ENCODE measurements at places on chromosomes 3 and 15.

DNA sequence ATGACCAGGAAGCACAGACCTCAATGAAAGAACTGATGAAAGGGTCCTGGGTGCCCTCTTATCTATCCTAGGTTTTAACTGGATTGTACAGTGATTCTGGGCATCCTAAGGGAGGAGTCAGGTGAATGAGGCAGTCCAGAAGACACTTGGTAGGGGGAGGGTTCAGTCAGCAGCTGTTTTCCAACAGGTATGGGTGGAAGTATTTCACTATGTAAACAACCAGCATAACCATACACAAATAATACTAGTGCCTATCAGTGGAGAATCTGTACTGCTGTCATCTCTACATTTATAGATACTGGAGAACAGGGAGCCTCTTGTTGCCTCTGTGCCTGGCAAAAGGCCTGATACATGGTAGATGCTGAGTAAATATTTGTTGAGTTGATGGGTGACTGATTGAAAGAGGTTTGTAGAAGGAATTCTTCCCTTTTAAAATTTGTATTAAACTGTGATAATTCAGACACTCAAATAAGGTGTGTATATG lies 328.5 kb downstream of the RBMS3 start:
- DNase-seq: no peak

DNA sequence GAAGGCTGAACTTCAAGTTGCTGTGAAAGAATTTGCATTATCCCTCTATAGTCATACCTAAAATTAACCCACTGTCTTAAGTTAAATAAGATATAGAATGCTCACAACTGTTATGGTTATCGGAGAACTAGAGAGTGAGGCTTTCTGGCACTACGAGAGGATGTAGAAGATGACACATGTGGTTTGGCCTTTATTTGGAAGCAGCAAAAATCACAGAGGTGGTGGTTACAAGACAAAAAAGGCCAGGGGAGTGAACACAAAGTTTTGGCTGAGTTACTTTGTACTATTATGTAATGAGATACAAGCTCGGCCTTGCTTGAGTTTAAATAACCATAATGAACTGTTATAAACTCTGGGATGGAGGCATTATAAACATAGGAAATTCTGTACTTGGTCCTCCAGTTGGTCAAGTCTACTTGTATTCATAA lies 78.3 kb upstream of the ICE2 start:
- no peak for DNase-seq

DNA sequence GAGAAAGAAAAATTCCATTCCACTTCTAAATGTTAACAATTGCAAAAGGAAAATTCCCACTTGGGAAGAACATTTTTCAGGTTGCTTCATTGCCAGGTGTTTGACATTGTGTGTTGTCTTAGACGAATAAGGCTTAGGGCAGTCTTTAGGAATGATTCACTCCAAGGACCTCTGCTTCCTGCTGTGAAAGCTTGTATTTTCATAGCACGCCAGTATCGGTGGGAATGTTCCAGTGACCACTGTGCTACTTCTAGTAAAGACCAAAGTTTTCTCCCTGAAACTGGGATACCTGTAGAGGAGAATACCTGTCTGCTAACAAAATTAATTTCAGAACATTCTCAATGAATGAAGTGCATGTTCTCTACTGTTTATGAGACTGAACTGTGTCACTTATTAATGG lies 64.1 kb downstream of the CDIN1 start:
- no peak for DNase-seq

GRCh38 chr3:58474967-58475578 lies 16.8 kb upstream of the KCTD6 start:
- no peak for DNase-seq

DNA sequence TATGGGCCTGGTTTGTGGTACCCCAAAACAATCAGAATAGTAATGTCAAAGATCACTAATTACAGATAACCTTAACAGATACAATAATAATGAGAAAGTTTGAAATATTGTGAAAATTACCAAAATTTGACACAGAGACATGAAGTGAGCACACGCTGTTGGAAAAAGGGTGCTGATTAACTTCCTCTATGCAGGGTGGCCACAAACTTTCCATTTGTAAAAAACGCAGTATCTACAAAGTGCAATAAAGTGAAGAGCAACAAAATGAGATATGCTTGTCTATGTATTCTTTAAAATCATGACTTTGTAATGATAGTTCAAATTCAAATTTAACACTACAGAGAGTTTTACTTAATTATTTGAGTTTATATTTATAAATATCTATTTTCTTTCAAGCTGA lies 7.6 kb upstream of the TIGIT start:
- no peak for DNase-seq

DNA sequence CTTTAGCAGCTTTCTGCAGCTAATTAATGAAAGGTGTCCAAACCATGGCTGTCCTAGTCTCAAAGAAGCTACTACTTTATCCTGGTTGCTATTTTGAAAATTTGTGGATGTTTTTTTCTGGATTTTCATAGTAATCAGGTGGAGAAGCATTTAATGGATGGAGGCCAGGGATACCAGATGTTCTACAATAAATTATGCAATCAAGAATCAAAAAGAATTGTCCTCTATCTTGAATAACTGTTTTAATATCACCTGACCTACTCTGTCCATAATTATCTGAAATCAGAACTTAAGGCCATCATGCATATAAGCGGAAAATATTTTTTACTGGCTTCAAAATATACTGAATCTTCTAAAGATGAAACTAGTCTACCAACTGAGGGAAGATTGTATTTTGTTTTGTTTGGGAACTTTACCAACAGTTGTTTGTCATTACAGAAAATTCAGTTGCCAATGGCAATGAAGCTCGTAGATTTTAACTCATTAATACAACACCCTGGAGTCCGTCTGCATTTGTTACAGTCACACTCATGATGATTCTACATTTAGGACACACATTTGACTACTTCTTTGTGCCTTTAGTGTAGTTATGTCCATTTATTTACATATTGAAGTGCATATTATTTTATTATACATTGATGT lies 762.3 kb upstream of the GRM7 start:
- DNase-seq: no peak

DNA sequence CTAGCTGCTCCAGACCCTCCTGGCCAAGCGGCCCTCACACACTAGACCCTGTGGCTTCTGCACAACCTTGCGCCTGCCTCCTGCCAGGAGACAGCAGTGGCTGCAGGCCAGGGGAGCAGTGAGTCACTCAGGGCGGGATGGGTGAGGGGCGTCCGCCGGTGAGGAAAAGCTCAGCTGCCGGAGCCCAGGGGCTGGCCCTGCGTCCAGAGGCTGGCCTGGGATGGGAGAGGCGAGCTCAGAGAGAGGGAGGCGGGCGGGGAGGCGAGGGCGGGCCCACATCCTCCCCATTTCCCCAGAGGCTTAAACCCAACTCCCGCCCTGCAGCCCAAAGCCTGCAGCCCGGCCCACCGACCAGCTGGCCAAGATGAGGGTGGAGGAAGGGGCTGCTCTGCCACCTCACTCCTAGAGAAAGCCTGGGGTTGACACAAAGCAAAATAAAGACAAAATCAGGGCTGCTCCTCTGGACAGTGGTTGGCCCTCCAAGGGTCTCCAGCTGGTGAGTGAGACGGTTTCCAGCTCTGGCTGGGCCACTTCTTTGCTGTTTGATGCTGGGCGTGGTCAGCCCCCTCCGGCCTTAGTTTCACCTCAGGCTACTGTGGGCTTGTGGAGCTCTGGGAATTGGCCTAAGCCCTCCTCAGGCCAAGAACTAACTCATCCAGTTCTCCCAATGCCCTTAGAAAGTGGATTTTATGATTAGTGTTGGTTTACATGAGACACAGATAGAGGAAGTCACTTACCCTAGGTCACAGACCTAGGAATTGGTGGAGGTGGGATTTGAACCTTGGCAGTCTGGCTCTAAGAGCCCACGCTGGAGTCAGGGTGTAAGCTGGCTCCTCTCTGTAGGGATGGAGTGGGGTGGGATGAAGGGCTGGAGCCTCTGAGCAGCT lies 50.6 kb downstream of the IQSEC1 start:
- DNase-seq: no peak

DNA sequence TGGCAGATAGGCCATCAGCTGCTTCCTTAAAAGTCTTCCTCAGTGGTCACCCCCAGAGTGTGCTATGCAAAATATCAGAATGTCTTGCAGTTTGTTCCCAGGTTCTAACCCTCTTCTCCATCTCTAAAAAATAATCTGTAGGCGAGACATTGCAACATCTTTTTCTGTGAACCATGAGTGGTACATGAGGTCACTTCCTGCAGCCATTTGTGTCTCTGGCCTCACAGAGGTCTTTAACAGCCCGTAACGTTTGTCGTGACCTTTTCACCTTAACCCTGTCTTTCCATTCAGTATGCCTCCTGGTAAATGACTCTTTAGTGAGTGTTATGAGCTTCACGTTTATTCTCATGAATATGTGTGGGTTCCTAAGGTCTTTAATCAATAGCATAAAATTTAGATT lies 145.4 kb downstream of the KLHL25 start:
- DNase-seq: no peak

DNA sequence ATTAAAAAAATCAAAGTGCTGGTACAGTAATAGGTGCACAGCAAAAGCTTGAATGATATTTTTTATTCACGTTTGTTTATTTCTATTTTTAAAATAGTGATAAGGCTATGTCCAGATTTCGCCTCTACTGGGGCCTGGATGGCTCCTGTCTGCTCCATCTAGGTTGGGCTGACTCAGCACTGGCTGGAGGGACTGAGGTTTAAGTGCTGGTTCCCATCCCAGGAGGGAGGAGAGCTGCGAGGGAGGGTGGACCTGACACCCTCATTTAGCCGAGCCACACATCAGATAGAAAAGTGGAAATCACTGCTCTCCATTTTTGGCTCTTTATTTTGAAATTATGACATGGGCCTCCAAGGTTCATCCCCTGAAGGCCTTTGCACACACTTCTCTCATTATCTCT lies 95.4 kb upstream of the AGBL1 start:
- no peak for DNase-seq

DNA sequence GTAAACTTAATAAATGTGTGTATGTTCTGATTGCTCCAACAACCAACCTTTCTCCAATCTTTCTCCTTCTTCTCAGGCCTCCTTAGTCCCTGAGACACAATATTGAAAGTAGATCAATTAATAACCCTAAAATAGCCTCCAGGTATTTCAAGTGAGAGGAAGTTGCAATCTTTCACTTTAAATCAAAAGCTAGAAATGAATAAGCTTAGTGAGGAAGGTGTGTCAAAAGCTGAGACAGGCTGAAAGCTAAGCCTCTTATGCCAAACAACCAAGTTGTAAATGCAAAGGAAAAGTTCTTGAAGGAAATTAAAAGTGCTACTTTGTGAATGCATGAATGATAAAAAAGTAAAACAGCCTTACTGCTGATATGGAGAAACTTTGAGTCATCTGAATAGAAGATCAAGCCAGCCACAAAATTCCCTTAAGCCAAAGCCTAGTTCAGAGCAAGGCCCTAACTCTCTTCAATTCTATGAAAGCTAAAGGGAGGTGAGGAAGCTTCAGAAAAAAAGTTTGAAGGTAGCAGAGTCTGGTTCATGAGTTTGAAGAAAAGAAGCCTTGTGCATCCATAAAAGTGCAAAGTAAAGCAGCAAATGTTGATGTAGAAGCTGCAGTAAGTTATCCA lies 38.6 kb downstream of the CCDC80 start:
- no peak for DNase-seq

- DNase-seq: no peak
Observed at GRCh38 chr3:53023072-53023823, 22.6 kb downstream of the SFMBT1 start.

DNA sequence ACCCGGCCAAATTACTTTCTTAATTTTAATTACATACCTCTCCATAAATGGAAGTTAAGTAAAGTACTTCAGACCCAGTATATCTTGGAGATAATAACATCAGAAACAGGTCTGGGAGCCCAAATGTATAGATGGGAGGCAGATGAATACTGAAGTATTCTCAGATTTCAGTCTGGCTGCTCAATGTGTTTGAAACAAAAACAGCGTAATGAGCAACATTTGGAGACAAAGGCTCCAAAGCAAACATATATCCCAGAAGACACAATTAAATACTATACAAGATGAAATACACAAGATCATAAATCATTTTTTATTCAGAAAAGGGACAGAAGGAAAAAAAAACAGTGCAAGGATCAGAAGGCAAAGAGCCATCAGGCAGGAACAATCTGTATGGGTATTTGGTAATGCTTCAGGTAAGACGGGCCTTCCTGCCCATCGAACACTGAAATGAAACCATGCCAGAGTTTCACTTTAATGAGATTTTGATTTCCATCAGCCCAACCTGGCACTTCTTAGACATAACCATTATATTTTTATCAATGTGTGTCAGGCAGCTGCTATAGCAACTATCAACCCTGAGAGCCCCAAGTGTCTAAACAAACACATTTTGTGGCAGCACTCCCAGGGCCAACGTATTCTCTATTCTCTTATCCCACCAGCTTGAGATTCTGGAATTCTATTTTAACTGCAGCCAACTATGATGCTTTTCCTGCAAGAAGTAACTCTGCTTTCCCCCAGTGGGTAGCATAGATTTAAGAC lies 210.8 kb downstream of the STT3B start:
- DNase-seq: no peak

DNA sequence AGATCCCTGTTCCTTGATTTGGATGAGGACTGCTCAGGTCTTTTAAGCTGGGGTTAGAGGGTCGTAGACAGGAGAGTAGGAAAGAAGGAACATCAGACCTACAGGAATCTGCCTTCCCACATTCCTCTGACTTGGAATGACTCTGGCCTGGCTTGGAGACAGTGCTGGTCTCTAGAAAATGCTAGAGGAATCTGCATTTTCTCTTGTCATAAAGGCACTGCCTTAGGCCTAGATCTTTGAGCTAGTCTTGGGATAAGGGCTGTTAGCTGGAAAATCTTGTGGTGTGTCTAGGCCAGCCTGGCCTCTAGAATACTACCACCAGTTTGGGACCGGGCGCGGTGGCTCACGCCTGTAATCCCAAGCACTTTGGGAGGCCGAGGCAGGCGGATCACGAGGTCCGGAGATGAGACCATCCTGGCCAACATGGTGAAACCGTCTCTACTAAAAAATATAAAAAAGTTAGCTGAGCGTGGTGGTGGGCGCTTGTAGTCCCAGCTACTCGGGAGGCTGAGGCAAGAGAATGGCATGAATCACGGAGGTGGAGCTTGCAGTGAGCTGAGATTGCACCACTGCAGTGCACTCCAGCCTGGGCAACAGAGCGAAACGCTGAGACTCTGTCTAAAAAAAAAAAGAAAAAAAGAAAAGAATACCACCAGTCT lies 17.3 kb upstream of the BSN start:
- DNase-seq: no peak

DNA sequence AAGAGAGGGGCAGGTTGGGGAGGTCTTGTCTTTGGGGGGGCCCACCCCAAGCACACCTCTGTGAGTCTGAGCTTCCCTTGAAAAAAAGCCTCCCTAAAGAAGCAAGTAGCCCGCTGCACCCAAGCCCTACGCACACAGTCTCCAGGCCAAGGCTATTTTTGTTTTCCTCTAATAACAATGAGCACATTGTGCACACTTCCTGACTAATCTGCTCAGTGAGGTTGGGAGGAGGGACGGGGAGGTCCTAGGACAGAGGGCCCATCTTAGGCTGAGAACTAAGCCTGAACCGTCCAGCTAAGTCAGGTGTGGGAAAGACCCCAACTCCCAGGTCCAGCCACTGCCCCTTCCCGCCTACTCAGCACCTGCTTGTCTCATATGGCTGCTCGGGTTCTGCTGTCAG lies 87.2 kb downstream of the HMG20A start:
- DNase-seq: no peak
